WTC11 (cell line): ENCODE measurements at places on chromosomes 3 and 15.

GRCh38 chr3:53799338-53799865 lies 46.8 kb downstream of the CHDH start:
- no peak for DNase-seq

DNA sequence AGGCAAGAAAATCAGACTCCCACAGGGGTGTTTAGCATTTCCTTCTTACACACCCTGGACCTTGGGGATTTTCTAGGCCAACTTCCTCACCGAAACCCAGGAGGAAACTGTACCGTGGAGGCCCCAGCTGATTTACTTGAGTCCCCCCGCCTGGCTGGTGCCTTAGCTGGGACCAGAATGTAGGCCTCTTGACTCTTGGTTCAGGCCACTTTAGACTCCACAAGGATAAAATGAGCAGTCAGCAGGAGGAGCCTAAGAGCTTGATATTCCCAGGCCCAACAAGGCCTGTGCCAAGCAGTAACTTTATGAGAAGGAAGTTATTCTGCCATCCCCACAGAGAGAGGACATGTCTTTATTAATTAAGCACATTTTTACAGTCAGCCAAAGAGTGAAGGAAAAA lies 4.6 kb upstream of the APBA2 start:
- DNase-seq = no peak

DNA sequence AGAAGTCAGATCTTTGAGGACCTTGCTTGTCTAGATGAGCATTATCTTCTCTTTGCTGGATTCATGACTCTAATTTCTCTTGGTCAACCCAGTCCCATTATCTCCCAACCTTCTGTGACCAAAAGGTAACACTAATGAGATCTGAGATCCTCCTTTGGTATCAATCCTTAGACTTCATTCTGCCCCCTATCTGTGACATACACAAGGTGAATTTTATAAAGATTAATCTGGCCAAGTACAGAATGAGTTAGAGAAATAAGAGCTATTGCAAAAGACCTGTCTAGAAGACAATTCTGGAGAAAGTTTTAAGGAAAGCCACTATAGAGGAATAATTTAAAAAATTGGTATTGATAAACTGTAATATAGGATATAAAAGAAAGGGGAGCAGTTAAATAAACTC lies 113.8 kb upstream of the KCNMB2 start:
- no peak for DNase-seq

- no peak for DNase-seq
These were observed 50.6 kb upstream of the TBC1D23 start for GRCh38 chr3:100209948-100210771.

DNA sequence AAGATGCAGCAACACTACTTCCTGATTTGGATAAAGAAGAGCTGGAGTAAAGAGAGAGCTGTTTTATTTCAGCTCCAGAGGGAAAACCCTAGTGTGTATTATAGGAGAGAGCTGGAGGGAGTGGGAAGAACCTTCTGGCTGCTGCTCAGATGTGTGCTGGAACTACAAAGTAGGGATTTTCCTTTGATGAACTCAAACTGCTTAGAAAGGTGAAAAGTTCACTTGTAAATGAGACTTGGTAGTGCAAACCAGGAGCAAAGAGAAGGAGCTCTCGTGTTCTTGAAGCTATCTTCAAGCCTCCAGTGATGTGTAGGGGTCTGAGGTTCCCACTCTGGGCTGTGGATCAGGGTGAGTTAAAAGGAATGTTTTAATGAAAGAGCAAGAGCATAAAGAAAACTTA lies 110.4 kb downstream of the EDEM1 start:
- no peak for DNase-seq

GRCh38 chr3:106341087-106341486 lies 472.3 kb upstream of the CBLB start:
- no peak for DNase-seq

DNA sequence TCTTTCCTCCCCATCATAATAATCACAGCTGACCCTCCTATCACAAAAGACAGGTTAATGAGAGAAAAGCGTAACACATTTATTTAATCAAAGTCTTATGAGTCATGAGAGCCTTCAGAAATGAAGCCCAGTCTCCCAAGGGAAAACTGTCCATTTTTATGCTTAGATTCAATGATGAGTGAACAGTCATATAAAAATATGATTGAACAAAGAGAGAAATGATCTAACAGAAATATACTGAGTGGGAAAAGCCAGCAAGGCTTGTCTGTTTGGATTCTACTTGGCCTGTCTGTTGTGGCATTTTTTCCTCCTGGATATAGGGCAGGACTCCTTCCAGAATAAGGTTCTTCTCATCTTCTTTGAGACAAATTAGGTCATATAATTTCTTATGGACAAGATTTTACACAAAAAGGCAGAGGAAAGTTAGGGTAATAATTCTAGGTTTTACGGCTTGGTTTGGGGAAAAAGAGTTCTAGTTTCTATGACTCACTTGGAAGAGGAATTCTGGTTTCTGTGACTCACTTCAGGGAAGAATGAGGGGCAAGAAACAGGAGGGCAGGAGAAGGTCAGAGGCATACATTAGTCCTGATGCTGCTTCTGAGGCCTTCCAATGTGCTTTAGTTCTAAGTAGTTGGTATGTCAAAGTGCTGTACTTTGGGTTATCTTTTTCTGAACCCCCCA lies 534.2 kb downstream of the ZIC1 start:
- DNase-seq = no peak

- DNase-seq = peak; percentile 87
These were observed 31.8 kb upstream of the MYZAP start for GRCh38 chr15:57559875-57560274.

- DNase-seq = no peak
These were observed 157.8 kb upstream of the ROPN1 start for GRCh38 chr3:124149771-124150170.

- no peak for DNase-seq
These were observed 52.5 kb upstream of the FOXP1 start for GRCh38 chr3:71636001-71636400.

GRCh38 chr15:63354821-63355650 lies 26.6 kb downstream of the CA12 start:
- no peak for DNase-seq

GRCh38 chr3:115384381-115384780 lies 237.3 kb upstream of the ZBTB20 start:
- DNase-seq = no peak

- DNase-seq = no peak
These were observed 8.4 kb downstream of the STT3B start for GRCh38 chr3:31541089-31541488.

- no peak for DNase-seq
These were observed 8.3 kb upstream of the LMOD3 start for GRCh38 chr3:69130689-69131088.

GRCh38 chr3:124346487-124346886 lies 354.6 kb upstream of the ROPN1 start:
- no peak for DNase-seq

- DNase-seq = no peak
These were observed 27.2 kb upstream of the PLSCR4 start for GRCh38 chr3:146277953-146278631.

GRCh38 chr3:159739969-159740368 lies 248.7 kb upstream of the IL12A start:
- no peak for DNase-seq

DNA sequence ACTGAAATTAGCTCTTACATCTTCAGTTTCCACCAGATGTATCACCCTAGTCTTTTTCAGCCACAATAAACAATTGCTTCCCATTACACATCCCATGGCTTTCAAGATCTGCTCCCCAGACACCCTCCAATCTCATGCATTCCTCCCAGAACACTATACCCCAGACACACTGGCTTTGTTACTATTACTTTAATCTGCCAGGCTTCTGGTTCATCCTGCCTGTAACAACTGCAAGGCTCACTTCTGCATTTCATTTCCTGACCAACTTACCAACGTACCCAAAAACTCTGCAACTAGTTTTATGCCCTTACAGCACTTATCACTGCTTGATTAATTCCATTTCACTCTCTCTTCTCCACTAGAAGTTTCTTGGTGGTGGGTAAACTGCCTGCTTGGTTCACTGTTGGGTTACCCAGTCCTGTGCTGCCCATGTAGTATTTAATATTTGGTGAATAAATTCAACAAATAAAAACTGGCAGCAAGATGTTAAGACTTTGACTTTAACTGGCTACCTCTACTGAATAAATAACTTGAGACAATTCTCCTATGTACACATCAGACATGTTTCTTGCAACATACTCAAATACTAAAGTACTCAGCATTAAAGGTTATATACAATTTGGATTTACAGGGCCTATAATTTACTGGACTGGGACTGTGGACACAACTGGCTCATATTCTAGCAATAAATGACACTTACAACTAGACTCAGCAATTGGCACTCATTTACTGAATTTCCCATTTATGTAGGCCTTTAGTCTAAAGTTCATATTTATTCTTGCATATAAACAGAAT lies 2.7 kb downstream of the RPL22L1 start:
- DNase-seq = no peak

DNA sequence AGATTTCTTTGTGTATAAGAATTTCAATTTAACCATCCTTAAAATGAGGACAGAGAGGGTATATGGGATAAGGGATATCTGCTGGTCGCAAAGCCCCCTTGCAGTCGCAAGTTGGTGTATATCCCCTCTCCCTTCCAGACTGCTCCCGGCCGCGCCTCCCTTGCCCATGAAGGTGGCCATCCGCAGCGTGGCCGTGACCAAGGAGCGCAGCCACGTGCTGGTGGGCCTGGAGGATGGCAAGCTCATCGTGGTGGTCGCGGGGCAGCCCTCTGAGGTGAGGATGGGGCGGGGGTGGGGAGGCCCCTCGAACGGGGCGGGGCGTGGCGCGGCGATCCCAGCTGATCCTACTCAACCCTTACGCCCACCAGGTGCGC lies 29.4 kb downstream of the NBEAL2 start:
- no peak for DNase-seq

DNA sequence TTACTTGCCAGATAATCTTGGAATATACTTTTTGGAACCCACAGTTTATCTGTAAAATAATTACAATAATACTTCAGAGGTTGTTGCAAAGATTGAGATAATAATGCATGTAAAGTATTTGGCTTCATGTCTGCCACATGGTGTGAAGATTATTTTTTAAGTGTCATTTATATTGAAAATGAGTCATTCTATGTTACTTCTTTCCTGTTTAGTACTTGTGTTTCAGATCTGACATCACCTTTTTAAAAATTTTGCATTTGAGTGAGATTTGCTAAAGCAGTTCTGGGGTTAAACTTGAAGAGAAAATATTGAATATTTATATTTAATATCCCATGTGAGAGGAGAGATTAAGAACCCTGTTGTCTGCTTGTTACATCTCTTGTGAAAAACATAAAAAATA lies 31.2 kb downstream of the IQGAP1 start:
- DNase-seq = no peak

- DNase-seq = no peak
These were observed 72.3 kb downstream of the CHSY1 start for GRCh38 chr15:101179341-101180153.

DNA sequence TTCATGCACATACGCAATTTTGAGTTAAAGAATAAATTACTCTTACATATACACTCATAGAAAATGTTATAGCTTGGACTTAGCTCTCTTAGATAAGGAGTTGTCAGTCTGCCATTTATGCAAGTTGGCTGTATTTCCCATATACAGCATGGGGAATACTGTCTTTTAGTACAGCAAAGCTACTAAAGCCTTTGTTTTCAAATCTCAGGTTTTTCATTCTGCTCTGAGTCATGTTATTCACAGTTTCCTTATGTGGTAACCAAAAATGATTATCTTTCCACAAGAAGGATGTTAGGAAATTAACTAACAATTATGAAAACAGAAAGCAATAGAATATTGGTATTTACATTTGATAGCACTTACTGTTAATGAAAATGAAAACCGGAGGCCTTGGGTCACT lies 4.3 kb upstream of the TIPARP start:
- no peak for DNase-seq

DNA sequence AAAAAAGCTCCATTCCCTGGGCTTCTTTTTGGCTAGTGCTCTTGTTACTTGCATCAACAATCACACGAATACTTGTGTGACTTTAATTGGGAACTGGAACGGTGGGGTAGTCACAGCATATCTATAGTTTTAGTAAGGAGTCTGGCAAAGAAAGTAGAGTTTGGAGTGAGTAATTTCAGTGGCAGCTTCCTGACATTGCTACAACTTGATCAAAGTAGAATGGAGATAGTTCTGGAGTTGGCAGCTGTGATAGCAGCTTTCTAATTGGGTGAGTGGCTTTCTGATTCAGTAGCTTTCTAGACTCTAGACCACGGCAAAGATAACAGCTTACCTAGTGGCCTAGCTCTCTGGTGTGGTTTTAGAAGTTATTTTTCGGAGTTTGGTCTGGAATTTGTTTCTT lies 475.0 kb downstream of the TUSC7 start:
- DNase-seq = no peak

DNA sequence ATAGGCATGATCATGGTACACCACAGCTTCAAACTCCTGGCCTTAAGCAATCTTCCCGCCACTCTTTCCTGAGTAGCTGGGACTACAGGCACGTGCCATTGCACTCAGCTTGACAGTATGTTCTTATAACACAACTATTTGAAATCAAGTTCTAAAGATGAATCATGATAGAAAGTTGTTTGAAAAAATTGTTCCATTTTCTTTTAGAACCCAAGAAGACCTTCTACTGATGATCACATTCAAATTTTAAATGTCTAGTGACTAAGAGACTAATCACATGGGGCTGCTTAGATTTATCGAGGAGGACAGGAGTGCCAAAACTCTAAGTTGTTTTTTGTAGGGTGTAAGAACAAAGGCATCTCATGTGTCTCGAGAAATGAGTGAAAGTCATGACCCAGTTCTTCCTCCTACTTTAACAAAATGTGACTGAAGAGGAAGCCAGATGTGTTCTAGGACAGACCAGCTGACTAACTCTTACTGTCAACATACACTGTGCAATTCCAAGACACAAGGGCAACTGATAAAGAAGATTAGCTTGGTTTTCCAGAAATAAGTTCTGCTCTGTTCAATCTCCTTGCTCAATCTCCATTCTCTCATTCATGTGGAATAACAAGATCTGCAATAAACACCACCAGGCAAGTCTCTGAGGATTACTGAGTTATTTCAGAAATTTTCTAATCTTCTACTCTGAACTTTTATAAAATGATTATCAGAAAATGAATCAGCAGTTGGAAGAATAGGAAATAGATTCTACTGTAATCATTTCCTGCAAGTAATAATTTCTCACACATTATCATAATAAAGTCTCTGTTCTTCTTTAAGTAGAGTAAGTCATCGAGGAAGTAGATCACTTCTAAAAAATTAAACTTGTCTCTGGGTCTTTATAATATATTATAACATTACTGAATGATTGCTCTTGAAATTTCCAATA lies 122.6 kb upstream of the CCNL1 start:
- DNase-seq = no peak

DNA sequence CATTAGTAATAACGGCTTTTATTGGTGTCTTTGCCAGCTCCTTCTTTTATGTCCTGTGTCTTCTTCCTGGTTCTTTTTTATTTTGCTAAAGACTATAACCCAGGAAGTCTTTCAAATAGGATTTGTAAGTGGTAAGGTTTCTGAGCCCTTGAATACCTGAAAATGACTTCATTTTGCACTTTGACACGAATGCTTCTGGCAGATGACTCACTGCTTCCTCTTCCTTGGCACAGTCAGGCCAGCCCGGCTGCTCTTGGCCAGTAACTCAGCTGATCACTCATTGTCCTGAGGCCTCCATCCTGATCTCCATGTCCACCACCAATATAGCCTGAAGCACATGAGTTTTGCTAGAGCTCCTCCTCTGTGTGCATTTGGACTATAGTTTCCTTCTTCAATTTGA lies 48.7 kb upstream of the NR2E3 start:
- no peak for DNase-seq
